Activated T-helper 1 cell treated with anti-CD3 and anti-CD28 coated beads, Interleukin-12 subunit alpha, Interleukin-12 subunit beta, Interleukin-2, Interleukin-4 antibody, amounts not matched to agents 30 ng/mL and 10 ng/mL and 1 ng/mL, durations not matched to agents 14 hours and 24 hours and 36 hours (primary cell): ENCODE measurements at places on chromosomes 4 and X. TPM values are rescaled to one million over a fixed set of nuclear protein-coding genes. Genes with fewer than 3 reads are reported as not detected.

CABS1 gene
- not detected in 2 replicates for total RNA-seq

RTL9 gene
- total RNA-seq, result not detected in 2 replicates

KLHL15 gene
- total RNA-seq, result 10.2 and 10.3 TPM in 2 replicates

PDCL2 gene
- total RNA-seq, result not detected in 2 replicates

DNA sequence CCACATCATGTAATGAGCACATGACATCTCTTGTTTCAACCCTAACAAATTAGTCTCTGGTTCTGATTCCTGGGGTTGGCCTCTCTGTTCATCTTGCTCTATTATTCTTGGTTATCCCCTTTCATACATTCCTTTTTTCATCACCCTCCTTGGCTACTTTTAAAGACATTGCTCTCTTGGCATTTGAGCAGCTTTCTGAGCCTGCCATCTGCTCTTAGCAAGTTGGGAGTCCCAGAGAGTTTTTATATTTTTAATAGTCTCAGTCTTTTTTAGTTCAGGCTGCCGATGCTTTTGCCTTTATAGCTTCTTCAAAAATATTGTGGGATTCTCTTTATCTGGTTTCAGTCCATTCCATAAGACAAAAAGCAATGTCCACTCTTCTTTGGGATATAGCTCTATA, 1270.9 kb downstream of the ADGRL3 start:
- no peak overlapping the region for H3K27ac ChIP-seq
- no peaks in the 10 kb centered on the region for H3K4me1 ChIP-seq
- no peak for DNase-seq
- no peaks in the 10 kb centered on the region for H3K27me3 ChIP-seq
- no peaks in the 10 kb centered on the region for H3K36me3 ChIP-seq

GRCh38 chr4:145722561-145722960, 42.6 kb downstream of the C4orf51 start:
- peaks cover 15% of the 10 kb centered on the region for H3K4me1 ChIP-seq
- H3K27ac ChIP-seq, result no peak overlapping the region
- H3K27me3 ChIP-seq, result peaks cover 3% of the 10 kb centered on the region
- DNase-seq, result no peak
- no peaks in the 10 kb centered on the region for H3K36me3 ChIP-seq

GRCh38 chr4:185183622-185184281, 20.0 kb downstream of the CFAP97 start:
- peak; percentile 53 for DNase-seq
- H3K27ac ChIP-seq, result no peak overlapping the region
- no peak overlapping the region for H3K4me3 ChIP-seq
- no peaks in the 10 kb centered on the region for H3K27me3 ChIP-seq
- peaks cover 15% of the 10 kb centered on the region for H3K36me3 ChIP-seq
- peaks cover 24% of the 10 kb centered on the region for H3K4me1 ChIP-seq

GRCh38 chr4:48557478-48557877, 67.4 kb downstream of the ZAR1 start:
- H3K4me3 ChIP-seq, result no peak overlapping the region
- H3K4me1 ChIP-seq, result peaks cover 5% of the 10 kb centered on the region
- no peak for DNase-seq
- H3K27ac ChIP-seq, result no peak overlapping the region

- H3K27ac ChIP-seq, result no peak overlapping the region
- H3K36me3 ChIP-seq, result no peaks in the 10 kb centered on the region
- no peaks in the 10 kb centered on the region for H3K27me3 ChIP-seq
These were observed 168.3 kb upstream of the RPS6KA3 start for GRCh38 chrX:20434986-20435385.

DNA sequence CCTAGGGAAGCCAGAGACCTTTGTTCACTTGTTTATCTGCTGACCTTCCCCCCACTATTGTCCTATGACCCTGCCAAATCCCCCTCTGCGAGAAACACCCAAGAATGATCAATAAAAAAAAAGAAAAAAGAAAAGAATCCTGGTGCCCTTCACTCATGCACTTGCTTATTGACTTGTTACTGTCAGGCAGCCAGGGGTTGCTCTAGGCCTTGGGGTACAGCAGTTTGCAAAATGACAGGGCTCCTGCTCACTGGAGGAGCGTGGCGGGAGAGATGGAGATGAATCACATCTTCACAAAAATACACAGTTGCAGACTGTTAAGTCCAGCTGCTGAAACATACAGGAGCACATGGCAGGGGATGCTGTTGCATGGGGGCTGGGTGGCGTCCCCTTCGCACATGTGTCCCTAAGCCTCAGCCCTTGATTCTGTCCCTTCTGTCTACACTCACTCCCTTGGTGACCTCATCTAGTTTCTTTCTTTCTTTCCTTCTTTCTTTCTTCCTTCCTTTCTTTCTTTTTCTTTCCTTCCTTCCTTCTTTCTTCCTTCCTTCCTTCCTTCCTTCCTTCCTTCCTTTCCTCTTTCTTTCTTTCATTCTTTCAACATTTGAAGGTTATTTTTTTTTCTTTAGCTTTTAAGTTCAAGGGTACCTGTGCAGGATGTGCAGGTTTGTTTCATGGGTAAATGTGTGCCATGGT, 16.9 kb upstream of the TMEM271 start:
- no peaks in the 10 kb centered on the region for H3K4me1 ChIP-seq
- no peak for DNase-seq
- peaks cover 1% of the 10 kb centered on the region for H3K36me3 ChIP-seq
- H3K27ac ChIP-seq, result no peak overlapping the region

GRCh38 chr4:61332693-61333092, 132.6 kb downstream of the ADGRL3 start:
- H3K27ac ChIP-seq, result no peak overlapping the region
- H3K27me3 ChIP-seq, result no peaks in the 10 kb centered on the region
- DNase-seq, result no peak
- H3K4me1 ChIP-seq, result no peaks in the 10 kb centered on the region

- peaks cover 46% of the 10 kb centered on the region for H3K4me1 ChIP-seq
- H3K27me3 ChIP-seq, result no peaks in the 10 kb centered on the region
- peaks cover 18% of the 10 kb centered on the region for H3K36me3 ChIP-seq
- H3K27ac ChIP-seq, result peak overlapping the region; percentile 88
These were observed 23.1 kb upstream of the GPR34 start for GRCh38 chrX:41665686-41666085.

DNA sequence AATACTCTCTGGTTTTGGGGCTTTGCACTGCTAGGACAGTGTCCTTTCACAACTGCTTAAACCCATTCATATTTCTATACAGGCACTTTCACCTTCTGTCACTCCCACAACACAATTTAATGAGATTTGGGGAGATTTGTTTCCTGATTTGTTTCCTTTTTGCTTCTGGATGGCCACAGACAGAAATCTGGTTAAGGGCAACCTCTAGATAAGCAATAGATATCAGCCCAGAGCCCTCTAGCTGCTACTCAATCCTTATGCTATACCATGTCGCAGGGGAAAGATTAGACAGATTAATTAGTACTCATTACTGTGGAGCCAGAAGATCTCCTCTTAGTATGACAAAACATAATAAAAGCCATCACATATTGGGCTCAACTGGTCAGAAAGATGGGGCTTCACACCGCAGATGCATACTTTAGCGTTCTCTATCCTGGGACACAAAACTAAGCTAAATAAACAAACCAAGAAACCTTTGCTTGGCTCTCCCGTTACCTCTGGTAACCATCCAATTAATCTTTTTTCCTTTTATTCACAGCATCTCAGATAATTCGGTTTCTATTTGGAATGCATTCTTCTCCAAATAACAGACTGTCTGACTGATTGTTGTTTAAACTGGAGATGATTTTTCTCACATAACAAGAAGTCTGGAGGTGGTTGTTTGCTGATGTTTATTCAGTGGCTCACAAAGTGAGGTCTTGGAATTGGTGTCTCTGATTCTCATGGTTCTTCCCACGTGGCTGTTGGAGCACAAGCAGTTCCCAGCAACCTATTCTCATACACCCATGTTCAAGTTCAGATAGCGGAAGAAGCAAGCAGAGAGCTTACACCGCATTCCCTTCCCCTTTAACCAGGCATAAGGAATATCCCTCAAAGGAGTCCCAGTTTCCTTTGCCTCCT, 41.0 kb upstream of the ZNF330 start:
- no peak for DNase-seq
- no peaks in the 10 kb centered on the region for H3K36me3 ChIP-seq
- peaks cover 4% of the 10 kb centered on the region for H3K27me3 ChIP-seq

DNA sequence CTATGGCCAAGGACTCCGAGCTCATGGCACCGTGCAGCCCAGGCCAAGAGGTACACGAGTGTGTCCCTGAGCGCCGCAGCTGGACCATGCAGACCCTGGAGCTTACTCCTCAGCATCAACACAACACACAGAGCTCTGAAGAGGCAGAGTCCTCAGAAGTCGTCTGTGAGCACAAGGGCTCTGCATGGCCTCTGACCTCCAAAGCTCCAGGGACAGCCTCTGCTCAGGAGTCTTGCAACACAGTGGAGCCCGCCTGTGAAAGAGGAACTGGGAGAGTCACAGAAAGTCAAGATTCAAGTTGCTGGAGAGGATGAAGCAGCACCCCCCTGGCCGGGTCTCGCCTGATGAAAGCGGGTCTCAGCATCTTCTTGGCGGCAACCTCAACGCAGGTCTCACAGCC, 2.9 kb downstream of the LRPAP1 start:
- H3K4me1 ChIP-seq, result peaks cover 23% of the 10 kb centered on the region
- peak overlapping the region; percentile 31 for H3K4me3 ChIP-seq
- H3K36me3 ChIP-seq, result peaks cover 8% of the 10 kb centered on the region
- no peak overlapping the region for H3K27ac ChIP-seq
- H3K27me3 ChIP-seq, result peaks cover 5% of the 10 kb centered on the region

DNA sequence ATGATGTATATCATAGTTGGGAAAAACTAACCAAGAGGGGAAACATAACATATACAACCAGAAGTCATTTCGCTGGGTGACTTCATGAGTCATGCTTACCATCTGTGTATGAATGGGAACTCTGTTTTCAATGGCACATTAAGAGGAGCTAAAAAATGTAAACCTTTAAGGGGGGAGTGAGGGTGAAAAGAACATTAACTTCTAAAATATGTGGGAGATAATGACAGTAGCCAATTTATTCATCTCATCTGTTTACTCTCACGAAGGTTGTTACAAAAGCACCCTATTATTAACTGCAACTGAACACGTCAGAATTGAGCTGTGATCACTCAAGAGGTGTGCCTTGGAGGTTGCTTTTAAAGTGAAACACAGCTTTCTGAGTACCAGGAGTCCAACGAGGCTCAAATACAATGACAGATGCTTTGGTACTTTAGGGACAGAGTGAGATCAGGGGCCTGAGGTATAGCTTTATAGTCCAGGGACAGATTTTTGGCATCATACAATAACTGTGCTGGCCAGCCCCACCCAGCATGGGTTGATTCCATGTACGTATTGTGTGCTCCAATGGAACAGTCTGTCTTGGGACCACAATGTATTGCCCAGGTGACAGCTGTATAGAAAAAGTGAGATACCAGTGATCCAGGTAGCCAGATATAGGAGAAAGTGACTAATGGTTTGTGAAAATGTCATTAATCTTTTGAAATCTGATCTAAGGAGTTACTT, 107.3 kb downstream of the AMMECR1 start:
- DNase-seq, result no peak
- H3K27ac ChIP-seq, result no peak overlapping the region
- peaks cover 7% of the 10 kb centered on the region for H3K4me1 ChIP-seq
- H3K27me3 ChIP-seq, result no peaks in the 10 kb centered on the region
- peaks cover 1% of the 10 kb centered on the region for H3K36me3 ChIP-seq
- H3K4me3 ChIP-seq, result no peak overlapping the region

DNA sequence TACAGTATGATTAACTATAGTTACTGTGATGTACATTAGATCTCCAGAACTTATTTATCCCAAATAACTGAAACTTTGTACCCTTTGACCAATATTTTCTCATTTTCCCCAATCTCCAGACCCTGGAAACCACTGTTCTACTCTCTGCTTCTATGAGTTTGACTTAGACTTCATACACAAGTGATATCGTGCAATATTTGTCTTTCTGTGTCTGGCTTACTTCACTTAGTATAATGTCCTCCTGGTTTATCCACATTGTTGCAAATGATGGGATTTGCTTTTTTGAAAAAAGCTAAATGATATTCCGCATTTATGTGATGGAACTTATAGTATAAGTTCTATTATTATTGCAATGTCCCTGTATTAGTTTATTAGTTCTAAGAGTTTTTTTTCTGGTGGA, 81.8 kb upstream of the SOD3 start:
- H3K36me3 ChIP-seq, result no peaks in the 10 kb centered on the region
- H3K27me3 ChIP-seq, result no peaks in the 10 kb centered on the region
- no peak overlapping the region for H3K4me3 ChIP-seq
- H3K4me1 ChIP-seq, result no peaks in the 10 kb centered on the region
- no peak for DNase-seq
- H3K27ac ChIP-seq, result no peak overlapping the region

DNA sequence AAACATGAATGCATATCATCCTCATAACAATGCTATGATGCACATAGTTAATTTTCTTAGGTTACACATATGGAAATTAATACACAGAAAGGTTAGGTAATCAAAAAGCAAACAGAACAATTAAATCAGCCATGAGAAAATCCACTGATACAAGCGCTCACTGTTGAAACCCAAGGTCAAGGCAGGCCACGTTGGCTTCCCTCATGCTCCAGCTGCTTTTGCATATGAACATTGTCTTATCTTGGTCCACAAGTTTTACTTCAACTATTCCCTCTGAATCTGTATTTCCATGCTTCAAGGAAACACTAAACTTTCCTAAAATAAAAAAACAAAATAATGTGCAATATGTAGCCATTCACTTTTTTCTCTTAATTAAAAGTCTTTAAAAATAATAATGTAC, 34.5 kb upstream of the PLA2G12A start:
- DNase-seq, result no peak
- H3K27me3 ChIP-seq, result peaks cover 2% of the 10 kb centered on the region

GRCh38 chr4:73098713-73099112, 29.2 kb upstream of the COX18 start:
- peaks cover 28% of the 10 kb centered on the region for H3K36me3 ChIP-seq
- H3K4me1 ChIP-seq, result peaks cover 13% of the 10 kb centered on the region
- H3K27me3 ChIP-seq, result no peaks in the 10 kb centered on the region
- no peak for DNase-seq

- no peaks in the 10 kb centered on the region for H3K36me3 ChIP-seq
- no peak overlapping the region for H3K4me3 ChIP-seq
- H3K4me1 ChIP-seq, result peaks cover 7% of the 10 kb centered on the region
These were observed 19.3 kb downstream of the GPR143 start for GRCh38 chrX:9746148-9746888.

DNA sequence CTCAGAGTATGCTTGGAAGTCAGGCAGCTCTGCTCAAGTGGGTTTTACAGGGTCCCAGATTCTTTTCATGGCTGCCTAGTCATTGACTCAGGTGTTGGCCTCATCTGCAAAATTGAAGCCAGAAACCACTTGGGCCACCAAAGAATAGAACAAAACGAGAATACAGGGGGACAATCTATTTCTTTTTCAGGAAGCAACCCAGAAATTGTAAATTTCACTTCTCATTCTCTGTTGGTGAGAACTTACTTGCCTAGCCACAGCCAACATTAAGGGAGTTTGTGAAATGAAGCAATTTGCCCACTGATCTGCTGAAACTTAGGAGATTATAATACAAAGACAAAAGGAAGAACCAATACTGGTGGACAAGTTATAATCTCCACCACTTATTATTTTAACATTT, 8.6 kb upstream of the TKTL2 start:
- no peak for DNase-seq
- no peaks in the 10 kb centered on the region for H3K36me3 ChIP-seq
- H3K4me1 ChIP-seq, result no peaks in the 10 kb centered on the region
- H3K27ac ChIP-seq, result no peak overlapping the region
- H3K27me3 ChIP-seq, result peaks cover 12% of the 10 kb centered on the region
- no peak overlapping the region for H3K4me3 ChIP-seq

GRCh38 chr4:2862528-2862927, 18.9 kb downstream of the ADD1 start:
- H3K27me3 ChIP-seq, result no peaks in the 10 kb centered on the region
- H3K4me3 ChIP-seq, result no peak overlapping the region
- peaks cover 4% of the 10 kb centered on the region for H3K36me3 ChIP-seq
- peaks cover 59% of the 10 kb centered on the region for H3K4me1 ChIP-seq
- no peak for DNase-seq
